Endothelial cell of umbilical vein (primary cell): ENCODE measurements at places on chromosomes 6 and 20. TPM values are rescaled to one million over a fixed set of nuclear protein-coding genes. Genes with fewer than 3 reads are reported as not detected.

The RIPPLY2 gene
- total RNA-seq, result 0.53 TPM in 1 of 2 replicates, not detected in the other

DNA sequence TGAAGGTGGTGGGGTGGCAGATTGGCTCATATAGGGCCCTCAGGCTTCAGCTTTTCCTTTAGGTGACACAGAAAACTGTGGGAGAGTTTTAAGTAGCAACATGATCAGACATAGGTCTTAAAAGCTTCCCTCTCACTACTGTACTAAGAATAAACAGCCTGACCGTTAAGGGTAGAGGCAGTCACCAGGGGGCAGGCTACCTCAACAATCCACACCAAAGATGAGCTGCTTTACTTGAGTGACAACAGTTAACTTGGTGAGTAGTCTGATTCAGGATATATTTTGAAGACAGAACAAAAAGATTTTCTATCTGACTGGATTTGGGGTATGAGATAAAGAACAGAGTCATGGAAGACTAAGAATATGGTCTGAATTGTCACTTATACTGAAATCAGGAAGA is 193.1 kb upstream of the SHLD1 start:
- DNase-seq, result peak; percentile 63

DNA sequence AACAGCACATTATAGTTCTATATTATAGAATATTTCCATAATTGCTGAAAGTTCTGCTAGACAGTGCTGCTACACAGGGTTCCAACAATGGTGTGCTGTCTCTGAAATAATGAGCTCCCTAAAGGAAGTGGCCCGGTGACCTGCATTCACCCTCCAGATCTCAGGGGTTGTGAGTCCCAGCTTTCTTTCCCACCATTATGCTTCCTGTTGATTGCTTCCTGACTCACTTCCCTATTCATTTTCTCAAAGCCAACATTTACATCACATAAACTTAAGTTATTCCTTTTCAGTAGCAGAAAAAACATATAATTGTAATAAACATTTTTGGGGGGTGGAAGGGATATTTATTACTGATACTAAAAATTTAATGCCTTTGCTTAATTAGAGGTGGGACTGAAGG is 12.9 kb upstream of the CCN6 start:
- DNase-seq, result peak; percentile 91

DNA sequence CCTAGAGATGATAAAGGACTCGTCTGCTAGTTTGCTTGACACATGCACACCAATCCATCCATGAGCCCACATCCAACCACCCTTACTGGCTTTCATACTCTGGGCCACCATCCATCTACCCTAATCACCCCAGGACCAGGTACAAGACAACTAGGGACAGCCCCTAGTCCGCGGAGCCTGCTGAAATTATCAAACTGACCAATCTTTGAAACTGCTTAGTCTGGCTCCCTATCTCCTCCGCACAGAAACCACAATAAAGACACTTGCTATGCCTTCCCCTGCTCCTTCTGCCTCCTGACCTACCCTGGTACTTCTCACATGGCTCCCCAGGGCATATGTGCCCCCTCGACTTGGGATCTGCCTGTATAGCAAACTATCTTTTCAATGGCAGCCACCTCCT is 33.1 kb downstream of the PXDC1 start:
- no peak for DNase-seq

DNA sequence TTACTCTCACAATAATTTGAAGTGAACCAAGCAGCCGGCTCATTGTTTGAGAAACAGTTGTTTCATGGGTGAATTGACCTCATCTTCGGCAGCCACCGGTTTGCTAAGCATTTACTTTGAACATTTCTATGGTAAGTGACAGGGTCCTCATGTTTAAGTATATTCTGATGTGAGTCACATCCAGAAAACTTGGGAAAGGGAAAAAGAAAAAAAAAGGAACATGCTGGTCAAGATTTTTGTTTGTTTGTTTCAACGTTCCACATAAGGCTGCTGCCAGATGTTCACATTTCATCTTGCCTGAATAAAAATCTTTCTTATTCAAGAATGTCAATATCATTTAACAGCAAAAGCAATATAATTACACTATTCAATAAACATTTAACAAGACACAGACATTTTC is 55.0 kb upstream of the EXOC2 start:
- no peak for DNase-seq

DNA sequence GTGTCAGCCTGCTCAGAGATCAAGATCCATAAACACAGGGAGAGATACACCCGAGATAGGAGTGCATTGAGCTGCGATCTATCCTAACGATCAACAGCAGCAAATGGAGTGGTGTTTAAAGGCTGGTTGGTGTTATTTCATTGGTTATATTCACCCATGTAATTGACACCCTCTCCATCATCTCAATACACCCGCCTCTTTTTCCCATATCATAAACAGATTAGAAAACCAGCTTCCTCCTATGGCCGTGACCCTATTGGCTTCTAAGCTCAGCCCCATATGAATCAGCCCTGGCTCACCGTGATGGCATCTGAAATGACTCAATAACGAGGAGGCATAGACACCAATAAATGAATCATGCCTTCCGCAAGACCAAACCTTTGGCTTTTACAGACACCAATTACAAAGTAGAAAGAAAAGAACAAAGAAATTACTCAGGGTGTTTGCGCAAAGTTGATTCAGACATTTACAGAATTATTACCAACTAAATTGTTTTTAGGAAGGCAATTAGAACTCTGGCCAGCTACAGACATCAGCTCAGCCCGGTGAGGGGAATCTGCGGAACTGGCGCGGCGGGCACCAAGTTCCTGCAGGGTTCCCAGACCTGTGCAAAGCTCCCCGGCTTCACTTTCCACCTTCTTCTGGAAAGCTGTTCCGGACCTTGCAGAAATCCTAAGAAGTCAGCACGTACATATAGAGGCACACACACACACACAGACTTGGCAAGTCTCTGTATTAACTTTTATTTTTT is 11.5 kb downstream of the PMEPA1 start:
- DNase-seq, result peak; percentile 99

DNA sequence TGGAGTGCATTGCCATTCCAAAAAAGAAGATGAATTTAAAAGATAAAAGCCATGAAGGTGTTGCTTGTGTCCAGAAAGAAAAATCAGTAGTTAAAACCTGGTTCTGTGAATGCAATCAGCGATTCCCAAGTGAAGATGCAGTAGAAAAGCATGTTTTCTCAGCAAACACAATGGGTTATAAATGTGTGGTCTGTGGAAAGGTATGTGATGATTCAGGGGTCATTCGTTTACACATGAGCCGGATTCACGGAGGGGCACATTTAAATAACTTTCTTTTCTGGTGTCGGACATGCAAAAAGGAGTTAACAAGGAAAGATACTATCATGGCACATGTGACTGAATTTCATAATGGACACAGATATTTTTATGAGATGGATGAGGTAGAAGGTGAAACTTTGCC is 24.7 kb upstream of the BAG2 start:
- DNase-seq, result no peak
